ENCODE measurements at places on chromosomes 6 and 20.

DNA sequence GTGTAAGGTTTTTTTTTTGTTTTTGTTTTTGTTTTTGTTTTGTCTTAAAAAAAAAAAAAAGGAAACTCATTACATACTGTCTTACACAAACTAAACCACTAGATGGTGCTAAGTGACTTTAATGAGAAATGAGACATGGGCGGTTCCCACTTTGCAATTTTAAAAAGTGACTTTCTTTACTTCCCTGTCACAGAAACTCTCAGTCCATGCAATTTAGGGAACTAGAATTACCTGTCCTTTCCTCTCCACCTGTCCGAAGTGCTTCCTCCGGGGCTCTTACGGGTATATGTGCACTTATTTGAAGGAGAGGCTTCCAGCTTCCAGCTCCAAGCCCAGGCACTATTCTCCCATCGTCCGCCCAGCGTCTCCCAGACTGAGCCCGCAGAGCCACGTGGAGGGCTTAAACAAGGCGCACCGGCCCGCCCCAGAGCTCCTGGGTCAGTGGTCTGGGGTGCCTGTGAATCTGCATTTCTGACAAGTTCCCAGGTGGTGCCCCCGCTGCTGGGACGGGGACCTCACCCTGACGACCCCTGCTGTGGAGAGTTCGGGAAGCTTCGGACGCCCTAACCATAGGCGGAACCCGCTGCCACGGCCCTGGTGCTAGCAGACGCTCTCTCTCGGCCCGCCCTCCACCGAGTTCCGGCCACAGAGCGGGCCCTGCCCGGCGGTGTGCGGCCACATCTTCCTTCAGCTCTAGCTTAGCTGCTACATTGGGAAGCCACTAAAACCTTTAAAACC, 26.1 kb downstream of the BFSP1 start:
- peaks cover 38% of the 10 kb centered on the region for H3K27me3 ChIP-seq
- H3K4me3 ChIP-seq, result peak overlapping the region; percentile 70
- peaks cover 1% of the 10 kb centered on the region for H3K4me1 ChIP-seq
- no peak for DNase-seq
- H3K36me3 ChIP-seq, result no peaks in the 10 kb centered on the region

DNA sequence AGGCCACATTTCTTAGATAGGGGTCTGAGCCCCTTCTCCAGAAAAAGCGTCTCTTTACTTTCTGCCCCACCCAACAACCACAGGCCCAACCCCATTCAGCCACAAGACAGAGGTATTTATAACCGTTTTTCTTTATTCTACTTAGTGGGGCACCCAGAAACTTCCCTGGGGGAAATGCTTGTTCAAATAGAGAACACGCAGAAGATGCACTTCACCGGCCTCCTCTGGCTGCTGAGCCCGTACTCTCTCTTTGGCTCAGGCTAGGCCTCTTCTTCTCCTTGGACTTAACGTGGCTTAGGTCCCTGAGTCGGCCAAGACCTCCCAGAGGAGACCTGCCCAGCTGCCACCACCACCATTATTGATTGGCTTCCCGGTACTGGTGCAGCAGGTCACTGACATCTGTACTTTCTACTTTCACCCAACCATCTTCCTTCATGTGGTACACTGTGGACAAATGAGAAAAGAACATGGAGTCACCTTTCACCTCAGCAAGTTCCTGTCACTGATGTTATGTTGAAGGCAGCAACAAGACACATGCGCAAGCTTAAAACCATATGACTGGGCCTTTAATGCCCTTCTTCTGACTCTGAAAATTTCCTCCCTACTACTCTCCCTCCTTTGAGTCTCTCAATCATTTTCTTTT, 2.2 kb upstream of the TAP2 start:
- peaks cover 75% of the 10 kb centered on the region for H3K27me3 ChIP-seq
- no peak for DNase-seq
- peaks cover 17% of the 10 kb centered on the region for H3K4me1 ChIP-seq
- H3K36me3 ChIP-seq, result no peaks in the 10 kb centered on the region
- H3K27ac ChIP-seq, result no peak overlapping the region

DNA sequence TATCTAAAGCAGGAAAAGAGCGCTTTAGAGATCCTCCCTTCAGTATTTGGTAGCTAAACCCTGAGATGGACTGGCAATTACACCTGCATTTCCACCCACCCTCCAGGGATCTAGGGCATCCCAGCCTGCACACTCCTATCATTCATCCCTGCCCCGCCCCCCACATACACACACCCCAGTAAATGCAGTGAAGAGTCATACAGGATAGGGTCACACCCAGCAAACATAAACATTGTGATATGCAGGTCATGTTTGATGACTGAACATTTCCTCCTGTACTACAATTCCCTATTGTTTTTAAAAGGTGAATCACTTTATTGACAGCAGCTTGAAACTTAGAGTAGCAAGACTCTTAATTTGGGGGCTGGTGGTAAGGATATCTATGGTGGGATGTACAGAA, 112.9 kb downstream of the FOXO3 start:
- DNase-seq, result no peak
- peaks cover 35% of the 10 kb centered on the region for H3K4me1 ChIP-seq

- H3K4me3 ChIP-seq, result no peak overlapping the region
- peaks cover 4% of the 10 kb centered on the region for H3K4me1 ChIP-seq
- H3K36me3 ChIP-seq, result no peaks in the 10 kb centered on the region
- H3K27ac ChIP-seq, result no peak overlapping the region
- no peaks in the 10 kb centered on the region for H3K27me3 ChIP-seq
These were observed 206.8 kb upstream of the SLC35B3 start for GRCh38 chr6:8642131-8642530.

DNA sequence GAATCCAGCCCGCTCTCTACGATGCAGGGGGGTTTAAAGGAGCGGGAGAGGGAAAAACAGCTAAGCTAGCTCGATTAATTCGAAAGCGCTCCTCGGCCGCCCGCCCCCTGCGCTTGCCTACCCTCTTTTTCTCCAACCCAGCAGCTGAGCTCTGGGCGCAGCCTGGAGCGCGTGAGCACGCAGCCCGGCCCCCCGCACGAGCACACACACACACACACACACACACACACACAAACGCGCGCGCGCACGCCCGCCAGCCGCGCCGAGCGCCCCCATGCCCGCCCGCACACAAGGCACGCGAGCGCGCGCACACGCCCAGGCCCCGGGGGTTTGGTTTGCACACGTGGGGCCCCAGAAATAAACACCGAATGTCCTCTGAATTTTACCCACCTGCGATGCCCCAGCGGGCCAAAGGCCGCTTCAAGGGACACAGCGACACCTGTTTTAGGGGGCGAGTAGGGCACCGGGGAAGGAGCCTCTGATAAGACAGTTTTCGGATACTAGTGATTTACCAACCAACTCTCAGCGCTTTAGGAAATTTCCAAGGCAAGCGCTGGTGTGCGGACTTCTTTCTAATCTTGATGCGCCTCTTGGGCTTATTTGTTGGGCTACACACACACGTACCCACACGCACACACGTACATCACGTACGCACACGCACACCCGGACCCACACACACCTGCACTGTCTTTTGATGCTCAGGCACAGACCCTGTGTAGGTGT, 802 bp upstream of the NRN1 start:
- H3K27me3 ChIP-seq, result peaks cover 87% of the 10 kb centered on the region
- DNase-seq, result no peak
- peak overlapping the region; percentile 71 for H3K4me3 ChIP-seq
- peaks cover 9% of the 10 kb centered on the region for H3K4me1 ChIP-seq

GRCh38 chr6:88135578-88136114, 30.5 kb downstream of the CNR1 start:
- peaks cover 4% of the 10 kb centered on the region for H3K4me1 ChIP-seq
- DNase-seq, result no peak

DNA sequence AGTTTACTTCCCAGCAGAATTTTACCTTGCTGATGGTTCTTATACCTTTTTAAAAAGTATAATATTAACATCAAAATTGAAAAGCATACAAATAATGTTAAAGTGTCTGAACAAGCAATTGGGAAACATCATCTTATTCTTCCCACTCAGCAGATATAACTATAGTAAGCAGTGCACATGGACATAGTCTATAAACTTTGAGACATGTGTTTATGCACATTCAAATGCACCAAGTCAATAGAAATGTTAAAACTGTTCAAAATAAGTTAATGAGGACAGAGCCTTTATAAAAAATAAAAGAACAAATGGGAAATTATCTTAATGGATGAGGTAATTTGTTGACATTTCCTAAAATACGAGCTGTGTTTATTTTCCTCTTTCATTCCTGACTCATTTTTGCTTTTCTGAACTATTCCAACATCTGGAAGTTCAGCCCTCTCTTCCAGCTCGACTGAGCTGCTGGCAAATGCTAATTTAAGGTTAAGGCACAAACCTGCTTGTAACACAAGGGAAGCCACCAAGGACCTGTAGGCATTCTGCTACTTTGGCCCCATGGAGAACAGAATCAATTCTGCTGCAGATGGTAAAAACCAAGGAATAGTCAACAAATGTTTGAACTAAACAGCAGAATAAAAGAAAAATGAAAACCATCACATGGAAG, 110.3 kb upstream of the MAP3K4 start:
- H3K27ac ChIP-seq, result peak overlapping the region; percentile 85
- H3K4me3 ChIP-seq, result no peak overlapping the region
- DNase-seq, result no peak
- peaks cover 38% of the 10 kb centered on the region for H3K4me1 ChIP-seq

GRCh38 chr6:111706841-111707391, 101.2 kb upstream of the TRAF3IP2 start:
- H3K4me3 ChIP-seq, result no peak overlapping the region
- H3K4me1 ChIP-seq, result peaks cover 12% of the 10 kb centered on the region
- no peak overlapping the region for H3K27ac ChIP-seq
- H3K27me3 ChIP-seq, result no peaks in the 10 kb centered on the region
- peaks cover 16% of the 10 kb centered on the region for H3K36me3 ChIP-seq
- DNase-seq, result no peak

DNA sequence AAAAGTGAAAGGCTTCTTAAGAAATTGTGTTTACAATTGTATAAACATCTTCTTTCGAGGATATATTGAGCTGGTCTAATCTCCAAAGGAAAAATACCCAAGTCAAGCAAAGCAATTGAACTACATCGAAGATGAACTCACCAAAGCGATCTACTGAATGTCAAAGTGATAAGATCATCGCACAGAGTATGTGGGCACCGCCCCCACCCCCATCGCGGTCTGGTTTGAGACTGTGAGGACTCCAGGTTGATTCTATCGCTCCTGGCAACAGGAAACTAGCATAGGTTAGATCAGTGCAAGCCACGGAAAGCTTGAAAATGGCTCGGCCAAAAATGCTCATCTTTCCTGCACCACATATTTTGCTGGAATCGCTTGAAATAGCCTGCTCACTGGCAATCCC, 133.2 kb upstream of the RPS6KA2 start:
- H3K36me3 ChIP-seq, result no peaks in the 10 kb centered on the region
- no peak overlapping the region for H3K4me3 ChIP-seq
- DNase-seq, result no peak
- peaks cover 5% of the 10 kb centered on the region for H3K4me1 ChIP-seq
- no peak overlapping the region for H3K27ac ChIP-seq

DNA sequence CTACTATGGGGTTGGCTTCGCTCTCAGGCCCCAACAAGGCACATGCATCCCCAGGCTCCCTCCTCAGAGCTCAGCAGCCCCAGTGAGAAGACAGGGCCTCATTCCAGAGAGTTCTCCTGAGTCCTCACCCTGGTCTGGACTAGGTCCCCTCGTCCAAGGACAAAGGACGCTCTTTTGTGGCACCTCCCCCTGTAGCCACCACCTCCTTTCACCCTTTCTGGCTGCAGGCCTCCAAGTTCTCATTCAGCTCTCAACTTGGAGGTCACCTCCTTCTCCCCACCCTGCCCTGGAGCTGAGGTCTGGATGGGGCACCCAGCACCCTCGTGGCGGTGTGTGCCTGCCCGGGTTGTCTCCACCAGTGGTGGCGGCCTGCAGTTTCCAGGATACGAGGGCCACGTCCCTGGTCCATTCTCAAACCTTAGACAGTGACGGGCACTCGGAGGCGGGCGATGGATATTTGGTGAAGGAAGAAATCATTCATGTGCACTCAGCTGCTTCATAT, 2.5 kb downstream of the UNC93A start:
- H3K27ac ChIP-seq, result peak overlapping the region; percentile 67
- H3K36me3 ChIP-seq, result peaks cover 16% of the 10 kb centered on the region
- no peak overlapping the region for H3K4me3 ChIP-seq
- no peaks in the 10 kb centered on the region for H3K27me3 ChIP-seq
- no peak for DNase-seq

- no peak overlapping the region for H3K27ac ChIP-seq
- H3K27me3 ChIP-seq, result no peaks in the 10 kb centered on the region
- no peak for DNase-seq
- no peaks in the 10 kb centered on the region for H3K4me1 ChIP-seq
- H3K4me3 ChIP-seq, result no peak overlapping the region
These were observed 178.6 kb downstream of the BACH2 start for GRCh38 chr6:90118069-90118468.

- no peak overlapping the region for H3K4me3 ChIP-seq
- H3K36me3 ChIP-seq, result no peaks in the 10 kb centered on the region
- H3K27ac ChIP-seq, result no peak overlapping the region
- no peak for DNase-seq
- peaks cover 13% of the 10 kb centered on the region for H3K4me1 ChIP-seq
These were observed 81.1 kb downstream of the PLCG1 start for GRCh38 chr20:41218466-41218865.

DNA sequence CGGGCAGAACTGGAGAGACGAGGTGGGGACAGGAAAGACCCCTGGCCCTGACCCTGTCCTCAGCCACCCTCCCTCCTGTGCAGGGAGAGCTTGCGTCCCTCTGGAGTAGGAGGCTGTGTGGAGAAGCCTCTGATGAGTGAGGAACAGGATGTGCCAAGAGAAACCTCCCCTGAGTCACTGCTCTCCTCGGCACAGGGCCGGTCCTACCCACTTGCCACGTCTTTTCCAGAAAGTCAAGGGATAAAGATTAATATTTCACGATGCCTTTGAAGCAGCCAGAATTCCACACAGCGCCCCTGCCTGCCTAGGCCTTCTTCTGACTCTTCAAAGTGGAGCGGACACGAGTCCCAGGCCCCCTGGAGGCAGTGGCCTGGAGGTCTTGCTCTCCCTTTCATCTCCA, 34.9 kb upstream of the THBS2 start:
- H3K36me3 ChIP-seq, result no peaks in the 10 kb centered on the region
- H3K4me1 ChIP-seq, result no peaks in the 10 kb centered on the region
- no peak overlapping the region for H3K27ac ChIP-seq

DNA sequence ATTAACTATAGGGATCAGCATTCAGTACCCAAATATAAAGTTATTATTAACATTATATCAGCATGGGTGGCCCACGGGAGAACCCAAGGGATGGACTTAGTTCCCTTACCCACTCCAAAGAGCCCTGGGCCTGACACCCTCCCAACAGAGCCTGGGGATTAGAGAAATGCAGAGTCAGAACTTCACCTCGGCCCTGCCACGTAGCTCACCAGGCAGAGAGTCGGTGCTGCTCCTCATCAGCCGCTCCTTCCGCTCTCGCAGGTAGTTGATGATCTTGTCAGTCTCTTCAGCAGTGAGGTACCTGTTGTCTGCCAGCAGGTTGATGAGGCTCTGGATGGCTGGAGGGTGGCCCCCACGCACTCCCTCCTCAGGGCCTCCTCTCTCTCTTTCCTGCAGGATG, 26.6 kb downstream of the NCOA5 start:
- DNase-seq, result no peak
- H3K36me3 ChIP-seq, result peaks cover 47% of the 10 kb centered on the region
- peaks cover 1% of the 10 kb centered on the region for H3K4me1 ChIP-seq
- peaks cover 23% of the 10 kb centered on the region for H3K27me3 ChIP-seq

All from progenitor cell of endocrine pancreas (in vitro differentiated cells).